Naive thymus-derived CD8-positive, alpha-beta T cell (primary cell): ENCODE measurements at places on chromosomes 16 and 17.
A peak's percentile ranks its signal among the peaks of the same experiment; 100 is the strongest.

DNA sequence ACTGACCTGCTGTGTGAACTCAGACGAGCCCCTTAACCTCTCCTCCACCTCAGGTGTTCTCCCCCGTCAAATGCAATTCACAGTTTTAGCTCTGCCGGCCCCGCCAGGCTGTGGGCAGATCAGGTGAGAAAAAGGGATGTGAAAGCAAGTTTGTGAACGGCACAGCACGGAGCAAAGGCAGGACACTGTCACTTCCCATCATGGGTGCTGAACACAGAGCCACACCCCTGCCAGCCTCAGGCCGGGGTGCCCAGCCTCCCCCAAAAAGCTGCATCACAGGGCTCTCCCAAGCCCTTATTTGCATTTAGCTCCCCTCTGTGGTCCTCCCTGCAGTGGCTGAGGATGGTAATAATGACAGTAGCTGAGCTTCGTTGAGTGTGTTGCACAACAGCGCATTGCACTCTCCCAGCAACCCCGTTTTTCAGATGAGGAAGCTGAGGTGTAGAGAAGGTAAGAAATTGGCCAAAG lies 88.8 kb upstream of the TNRC6C start:
- no peak for DNase-seq

- no peak for DNase-seq
These were observed 38.5 kb downstream of the ERCC4 start for GRCh38 chr16:13958474-13958873.

DNA sequence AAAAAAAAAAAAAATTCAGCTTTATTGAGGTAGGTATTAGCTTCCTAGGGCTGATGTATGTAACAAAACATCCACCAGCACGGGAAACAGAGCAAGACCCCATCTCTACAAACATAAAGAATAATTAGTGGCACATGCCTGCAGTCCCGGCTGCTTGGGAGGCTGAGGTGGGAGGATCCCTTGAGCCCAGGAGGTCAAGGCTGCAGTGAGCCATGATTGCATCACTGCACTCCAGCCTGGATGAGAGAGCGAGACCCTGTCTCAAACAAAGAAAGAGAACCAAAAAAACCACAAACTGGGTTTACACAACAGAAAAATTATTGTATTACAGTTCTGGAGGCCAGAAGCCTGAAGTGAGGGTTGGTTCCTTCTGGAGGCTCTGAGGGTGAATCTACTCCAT lies 4.0 kb upstream of the MMP25 start:
- no peak for DNase-seq

DNA sequence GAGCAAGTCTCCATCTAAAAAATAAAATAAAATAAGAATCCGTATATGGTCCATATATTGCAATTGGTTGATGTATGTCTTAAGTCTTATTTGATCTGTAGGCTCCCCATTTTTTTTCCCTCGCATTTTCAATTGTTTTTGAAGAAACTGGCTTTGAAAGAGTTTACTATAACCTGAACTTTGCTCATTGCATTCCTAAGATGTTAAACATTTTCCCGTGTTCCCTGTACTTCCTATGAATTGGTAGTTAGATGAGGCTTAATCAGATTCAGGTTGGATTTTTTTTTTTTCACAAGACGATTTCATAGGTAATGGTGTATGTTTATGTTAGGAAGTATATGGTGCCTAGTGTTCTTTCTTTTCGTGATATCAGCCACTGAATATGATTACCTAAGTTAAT lies 3.3 kb downstream of the LRRC36 start:
- DNase-seq, result no peak

DNA sequence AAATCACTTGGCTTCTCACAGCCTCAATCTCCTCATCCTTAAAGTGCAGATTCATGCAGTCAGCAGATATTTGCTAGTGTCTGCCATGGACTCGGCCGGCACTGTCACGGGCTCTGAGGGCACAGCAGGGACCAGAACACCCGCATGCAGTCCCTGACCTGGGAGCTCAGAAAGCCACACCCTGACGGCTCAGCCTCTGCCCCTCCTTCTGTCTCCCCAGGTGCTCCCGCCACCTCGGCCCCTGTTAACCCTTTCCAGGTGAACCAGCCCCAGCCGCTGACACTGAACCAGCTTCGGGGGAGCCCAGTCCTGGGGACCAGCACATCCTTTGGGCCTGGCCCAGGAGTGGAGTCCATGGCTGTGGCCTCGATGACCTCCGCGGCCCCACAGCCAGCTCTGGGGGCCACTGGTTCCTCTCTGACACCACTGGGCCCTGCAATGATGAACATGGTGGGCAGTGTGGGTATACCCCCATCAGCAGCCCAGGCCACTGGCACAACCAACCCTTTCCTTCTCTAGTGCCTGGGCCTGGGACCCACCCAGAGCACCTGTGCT lies 28.7 kb downstream of the B9D1 start:
- DNase-seq, result no peak

- DNase-seq, result no peak
These were observed 19.4 kb downstream of the GNGT2 start for GRCh38 chr17:49190932-49191331.

DNA sequence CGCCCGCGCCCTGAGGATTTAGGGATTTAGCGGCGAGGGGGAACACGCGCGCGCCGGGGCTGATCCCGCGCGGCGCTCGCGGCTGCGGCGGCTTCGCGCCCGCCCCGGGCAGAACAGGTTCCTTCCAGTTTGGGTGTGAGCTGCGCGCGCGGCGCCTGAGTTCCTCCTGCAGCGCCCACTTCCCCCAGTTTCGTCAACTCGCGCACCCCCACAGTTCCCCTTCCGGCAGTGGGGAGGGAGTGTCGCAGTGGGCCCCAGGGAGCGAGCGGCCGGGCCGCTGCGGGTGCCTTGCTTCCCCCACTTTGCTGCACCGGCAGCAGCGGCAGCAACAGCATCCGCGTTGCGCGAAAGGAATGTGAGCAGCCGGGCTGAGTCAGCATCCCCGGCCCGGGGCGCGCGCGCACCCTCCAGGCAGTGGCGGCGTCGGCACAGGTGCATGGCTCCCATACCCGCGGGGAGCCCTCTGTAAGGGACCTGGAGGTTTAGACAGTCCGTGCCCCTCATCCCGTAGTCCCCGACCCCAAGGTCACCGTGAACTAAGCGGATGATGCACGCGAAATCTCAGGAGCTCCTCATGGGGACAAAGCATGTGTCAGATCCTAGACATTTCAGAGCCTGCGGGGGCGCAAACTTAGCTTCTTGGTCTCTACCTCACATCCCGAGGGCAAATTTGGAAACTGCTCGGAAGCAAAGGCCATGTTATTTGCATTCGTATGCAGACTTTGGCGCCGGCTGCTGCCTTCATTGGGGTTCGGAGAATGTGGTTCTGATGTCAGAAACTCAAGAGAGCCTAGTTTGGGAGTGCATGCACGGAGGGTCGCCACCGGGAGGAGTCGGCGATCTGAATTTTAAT lies 767 bp downstream of the ARSG start:
- DNase-seq, result peak; percentile 98

DNA sequence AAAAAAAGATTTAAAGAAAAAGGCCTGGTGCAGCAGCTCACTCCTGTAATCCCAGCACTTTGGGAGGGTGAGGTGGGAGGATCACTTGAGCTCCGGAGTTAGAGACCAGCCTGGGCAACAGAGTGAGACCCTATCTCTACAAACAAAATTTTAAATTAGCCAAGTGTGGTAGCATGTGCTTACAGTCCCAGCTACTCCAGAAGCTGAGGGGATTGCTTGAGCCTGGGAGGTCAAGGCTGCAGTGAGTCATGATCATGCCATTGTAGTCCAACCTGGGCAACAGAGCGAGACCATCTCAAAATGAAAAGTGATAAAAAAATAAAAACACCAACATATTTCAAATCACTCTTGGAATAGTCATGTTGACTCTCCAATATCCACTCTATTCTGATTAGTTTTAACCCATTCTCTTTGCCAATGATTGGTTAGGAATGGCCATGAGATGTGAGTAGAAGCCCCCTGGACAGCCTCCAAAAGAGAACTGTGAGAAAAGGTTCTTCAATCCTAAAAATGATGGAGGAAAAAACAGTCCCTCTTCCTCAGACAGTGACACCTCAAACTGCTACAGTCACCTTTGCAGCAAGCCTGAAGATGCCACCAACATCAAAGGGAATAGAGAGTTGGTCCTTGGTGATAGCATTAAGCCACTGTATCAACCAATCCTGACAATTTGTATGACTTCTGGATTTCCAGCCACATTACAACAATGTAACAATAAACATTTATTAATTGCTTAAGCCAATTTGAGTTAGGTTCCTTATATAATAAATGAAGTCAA lies 2.9 kb upstream of the KANSL1 start:
- no peak for DNase-seq

- no peak for DNase-seq
These were observed 17.6 kb downstream of the RDM1 start for GRCh38 chr17:35912942-35913341.

DNA sequence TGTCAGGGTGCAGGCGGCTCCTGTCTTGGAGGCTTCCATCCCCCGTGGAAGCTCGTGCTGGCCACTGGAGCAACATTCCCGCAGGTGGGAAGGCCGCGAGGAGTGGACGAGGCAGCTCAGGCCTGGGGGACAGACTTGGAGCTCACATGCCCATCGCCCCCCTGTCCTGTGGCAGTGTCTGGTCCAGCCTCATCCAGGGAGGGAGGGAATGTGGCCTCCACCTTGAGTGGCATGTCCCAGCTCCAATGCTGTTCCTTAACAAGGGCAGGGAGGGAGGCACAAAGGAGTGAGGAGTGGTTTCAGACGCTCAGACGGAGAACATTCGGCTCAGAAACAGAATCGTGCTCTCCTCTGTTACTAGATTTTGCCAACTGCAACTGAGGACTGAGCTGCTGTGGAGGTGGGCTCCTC lies 159.4 kb upstream of the CHMP6 start:
- DNase-seq, result no peak

DNA sequence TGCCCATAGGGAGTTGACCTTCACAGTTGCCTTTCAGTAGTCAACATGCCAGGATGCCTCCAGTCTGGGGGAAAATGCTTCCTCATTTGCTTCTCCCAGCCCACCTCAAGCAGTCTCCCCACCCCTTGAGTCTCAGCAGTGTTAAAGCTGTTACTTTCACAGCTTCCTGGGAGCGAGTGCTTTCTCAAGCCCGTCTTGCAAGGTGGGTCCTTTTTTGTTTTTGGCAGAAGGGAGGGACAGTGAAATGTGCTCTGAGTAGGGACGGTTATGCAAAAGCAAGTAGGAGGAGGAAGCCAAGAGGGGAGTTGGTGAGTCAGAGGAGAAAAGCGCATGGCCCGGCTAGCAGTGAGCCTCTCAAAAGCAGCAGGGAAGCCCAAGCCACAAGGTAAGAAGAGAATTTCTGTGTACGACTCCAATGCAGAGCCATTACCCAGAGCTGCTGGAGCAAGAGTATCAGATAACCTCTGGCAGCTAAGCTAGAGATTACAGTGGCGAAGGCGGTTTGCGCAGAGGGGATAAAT lies at the start of gene CHST4:
Gene CHST4 (plus strand): TSS at position 316 of the 521 bp plus-strand sequence. CDS start 10,252 bp downstream, outside the sequence.
- no peak for DNase-seq

GRCh38 chr16:59880611-59881010 lies 1146.5 kb upstream of the GOT2 start:
- DNase-seq, result no peak

DNA sequence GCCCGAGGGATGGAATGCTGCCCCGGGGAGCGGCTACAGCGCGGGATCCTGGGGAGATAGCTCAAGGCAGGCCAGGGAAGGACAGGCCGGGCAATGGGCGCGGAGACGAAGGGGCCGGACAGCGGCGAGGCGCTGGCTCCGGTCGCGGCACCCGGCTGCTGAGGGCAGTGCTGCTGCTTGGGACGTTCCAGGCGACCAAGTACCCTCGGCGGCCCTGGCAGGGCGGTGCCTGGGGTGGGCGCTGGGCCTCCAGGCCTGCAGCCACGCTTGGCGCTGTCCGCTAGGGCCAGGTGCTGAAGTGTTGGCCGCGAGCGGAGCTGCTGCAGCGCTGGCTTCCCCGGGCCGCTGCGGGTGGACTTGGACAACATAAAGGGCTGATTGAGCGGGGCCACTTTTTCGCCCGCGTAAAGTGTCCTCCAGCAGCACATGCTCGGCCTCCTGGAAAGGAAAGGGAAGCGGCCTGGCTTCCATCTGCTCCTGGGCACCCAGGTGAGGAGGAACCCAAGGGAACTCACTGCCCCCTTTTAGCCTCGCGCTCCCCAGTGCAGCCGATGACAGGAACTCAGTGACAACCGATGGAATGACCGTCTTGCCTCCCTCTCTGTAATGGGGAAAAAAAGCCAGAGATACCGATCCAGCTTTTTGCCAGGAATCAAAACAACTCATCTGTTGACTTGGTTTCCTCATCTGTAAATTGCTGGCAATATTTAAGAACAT lies 23.7 kb downstream of the CLEC3A start:
- peak; percentile 2 for DNase-seq

GRCh38 chr16:12677502-12677901 lies 126.2 kb downstream of the CPPED1 start:
- no peak for DNase-seq

DNA sequence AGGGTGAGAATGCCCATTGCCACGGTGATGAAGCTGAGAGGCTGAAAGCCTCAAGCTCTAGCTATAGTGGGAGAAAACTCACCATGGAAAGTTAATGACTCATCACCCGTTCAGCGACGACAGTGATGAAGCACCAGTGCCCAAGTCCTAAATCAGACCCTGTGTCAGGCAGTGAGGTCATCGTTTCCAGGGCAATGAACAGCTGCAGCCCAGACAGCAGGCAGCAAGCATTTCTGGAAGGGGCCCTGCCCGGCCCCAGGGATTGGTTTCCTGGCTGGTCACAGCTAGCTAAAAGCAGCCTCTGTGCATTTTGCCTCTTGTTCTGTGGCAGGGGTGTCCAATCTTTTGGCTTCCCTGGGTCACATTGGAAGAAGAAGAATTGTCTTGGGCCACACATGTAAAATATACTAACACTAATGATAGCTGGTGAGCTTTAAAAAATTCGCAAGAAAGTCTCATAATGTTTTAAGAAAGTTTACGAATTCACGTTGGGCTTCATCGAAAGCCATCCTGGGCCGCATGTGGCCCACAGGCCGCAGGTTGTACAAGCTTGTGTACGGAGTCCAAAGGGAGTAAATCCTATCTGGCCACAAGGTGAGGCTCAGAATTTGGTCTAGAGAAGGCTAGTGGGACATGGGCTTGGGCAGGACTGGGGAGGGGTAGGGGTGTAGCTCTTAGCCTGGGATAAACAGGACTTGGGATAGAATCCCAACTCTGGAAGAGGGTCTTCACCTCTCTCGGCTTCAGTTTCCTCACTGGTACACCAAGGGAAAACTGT lies 40.6 kb downstream of the MIS12 start:
- no peak for DNase-seq

GRCh38 chr17:17345294-17345597 lies 42.1 kb downstream of the NT5M start:
- no peak for DNase-seq

- DNase-seq, result no peak
These were observed at the start of gene CNTNAP4 for GRCh38 chr16:76276745-76277438. CNTNAP4 (plus strand) TSS chr16:76277401; CDS start chr16:76277663, 262 bp downstream.

DNA sequence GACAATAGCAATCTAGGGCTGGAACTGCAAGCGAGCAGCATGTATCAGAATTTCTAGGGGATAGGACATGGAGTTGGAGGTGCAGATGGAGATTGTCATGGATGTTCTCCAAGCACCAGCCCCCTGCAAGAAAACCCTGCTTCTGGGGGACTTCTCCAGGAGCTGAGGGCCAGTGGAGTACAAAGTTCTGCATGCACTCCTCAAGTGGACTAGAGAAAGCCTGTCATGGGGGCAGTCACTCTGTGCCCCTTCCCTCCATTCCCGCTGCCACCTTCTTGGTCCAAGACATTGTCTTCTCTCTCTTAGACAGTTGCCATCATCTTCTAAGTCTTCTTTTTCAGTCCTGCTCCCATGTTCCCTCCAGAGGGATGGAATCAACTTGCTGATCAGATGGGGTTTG lies 87.9 kb downstream of the AIPL1 start:
- no peak for DNase-seq

- DNase-seq, result no peak
These were observed 56.7 kb upstream of the SIAH1 start for GRCh38 chr16:48441863-48442279.
